ENCODE measurements at places on chromosomes 7 and 10.

DNA sequence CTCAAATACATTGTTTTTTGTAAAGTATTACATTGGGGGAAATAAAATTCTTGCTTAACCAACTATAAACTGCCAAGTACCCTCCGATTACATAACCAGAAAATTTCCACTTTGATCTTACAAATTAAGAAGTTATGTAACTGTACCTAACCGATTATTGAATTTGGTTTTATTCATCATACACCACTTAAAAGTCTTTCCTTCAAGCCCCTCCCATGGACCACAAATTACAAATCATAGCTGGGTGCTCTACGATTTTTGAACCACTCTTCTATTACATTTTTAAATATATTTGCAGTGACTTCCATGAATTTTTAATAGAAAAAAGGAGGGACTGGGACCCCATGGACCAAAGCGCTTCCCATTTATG lies 630 bp downstream of the ZNF680 start:
- no peak for DNase-seq

DNA sequence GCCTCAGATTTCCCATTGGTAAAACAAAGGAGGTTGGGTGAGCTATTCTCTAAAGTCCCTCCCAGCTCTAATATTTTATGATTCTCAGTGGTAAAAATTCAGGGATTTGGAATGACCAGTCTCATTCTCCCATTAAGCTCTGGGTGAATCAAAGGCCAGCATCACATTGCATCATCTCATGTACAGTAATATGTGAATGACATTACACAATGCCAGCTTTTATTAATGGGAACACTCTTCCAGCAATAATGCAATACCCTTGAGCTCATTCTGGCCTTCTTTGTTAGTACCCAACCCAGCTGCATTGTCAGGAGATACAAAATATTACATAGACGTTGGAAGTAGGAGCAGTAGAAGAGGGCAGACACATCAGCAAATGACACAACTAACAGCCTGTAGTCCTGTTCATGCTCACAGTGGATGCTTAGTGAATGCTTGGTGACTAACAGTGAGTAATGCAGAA lies 100.0 kb upstream of the EGR2 start:
- DNase-seq: no peak

GRCh38 chr7:43479042-43479441 lies 103.9 kb upstream of the STK17A start:
- DNase-seq: no peak

- no peak for DNase-seq
Observed at GRCh38 chr10:20277820-20278219, 461.6 kb downstream of the PLXDC2 start.

DNA sequence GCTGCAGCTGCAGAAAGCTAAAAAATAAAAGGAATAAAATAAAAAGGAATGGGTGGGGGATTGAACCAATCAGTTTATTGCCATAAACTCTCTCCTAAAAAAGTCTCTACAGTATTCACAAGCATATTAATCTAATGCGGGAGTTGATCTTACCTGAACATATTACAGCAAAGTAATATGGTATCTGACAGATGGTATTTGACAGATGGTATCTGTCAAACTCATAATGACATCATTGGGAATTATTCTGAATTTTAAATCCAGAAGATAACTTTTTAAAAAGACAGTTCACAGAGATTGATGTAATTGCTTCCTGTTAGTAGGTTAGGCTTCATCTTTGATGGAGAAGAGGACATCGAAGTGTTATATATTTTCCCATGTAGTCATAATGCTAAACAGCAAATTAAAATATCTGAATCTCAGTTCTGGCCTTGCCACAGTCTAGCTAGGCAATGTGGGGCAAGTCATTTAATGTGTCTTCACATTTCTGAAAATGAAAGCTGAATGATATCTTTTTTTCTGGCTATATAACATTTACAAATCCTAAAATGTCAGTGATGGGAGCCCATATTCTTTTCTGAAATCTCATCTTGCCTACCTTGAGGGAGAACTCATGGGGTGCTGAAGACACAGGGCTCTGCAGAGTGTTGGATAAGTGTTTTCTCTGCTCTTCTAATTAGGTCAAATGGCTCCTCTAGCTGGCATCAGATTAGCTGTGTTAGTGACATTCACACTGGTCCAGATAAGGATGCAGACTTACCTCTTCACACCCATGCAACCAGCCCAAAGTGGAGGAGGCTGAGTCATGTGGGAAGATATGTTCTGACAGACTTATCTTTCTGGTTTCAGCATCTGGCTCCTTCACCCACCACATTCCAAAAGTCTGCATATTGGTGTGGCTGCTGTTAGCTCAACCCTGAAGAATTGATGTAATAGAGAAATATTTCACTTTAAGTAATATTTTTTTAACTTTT lies 2.1 kb upstream of the LIPM start:
- DNase-seq: no peak
